ENCODE measurements at places on chromosomes 12 and 14. TPM values are rescaled to one million over a fixed set of nuclear protein-coding genes. Genes with fewer than 3 reads are reported as not detected.
A peak's percentile ranks its signal among the peaks of the same experiment; 100 is the strongest.

The SLC5A8 gene
- not detected for total RNA-seq

The MGP gene
- total RNA-seq: 1,589 TPM

- peak; percentile 25 for DNase-seq
- peaks cover 24% of the 10 kb centered on the region for H3K4me1 ChIP-seq
- no peaks in the 10 kb centered on the region for H3K36me3 ChIP-seq
- H3K27ac ChIP-seq: no peak overlapping the region
- no peak overlapping the region for H3K4me3 ChIP-seq
Measured at GRCh38 chr14:101367421-101368261, 193.7 kb upstream of the DIO3 start.

- no peaks in the 10 kb centered on the region for H3K36me3 ChIP-seq
- no peaks in the 10 kb centered on the region for H3K27me3 ChIP-seq
- no peak overlapping the region for H3K4me3 ChIP-seq
- no peaks in the 10 kb centered on the region for H3K4me1 ChIP-seq
Measured at GRCh38 chr12:131775392-131776236, 52.6 kb upstream of the MMP17 start.

- H3K4me3 ChIP-seq: no peak overlapping the region
- no peaks in the 10 kb centered on the region for H3K36me3 ChIP-seq
- no peaks in the 10 kb centered on the region for H3K4me1 ChIP-seq
- no peaks in the 10 kb centered on the region for H3K27me3 ChIP-seq
- peak overlapping the region; percentile 46 for H3K27ac ChIP-seq
Measured at GRCh38 chr12:2641207-2641606, 153.6 kb upstream of the FKBP4 start.

DNA sequence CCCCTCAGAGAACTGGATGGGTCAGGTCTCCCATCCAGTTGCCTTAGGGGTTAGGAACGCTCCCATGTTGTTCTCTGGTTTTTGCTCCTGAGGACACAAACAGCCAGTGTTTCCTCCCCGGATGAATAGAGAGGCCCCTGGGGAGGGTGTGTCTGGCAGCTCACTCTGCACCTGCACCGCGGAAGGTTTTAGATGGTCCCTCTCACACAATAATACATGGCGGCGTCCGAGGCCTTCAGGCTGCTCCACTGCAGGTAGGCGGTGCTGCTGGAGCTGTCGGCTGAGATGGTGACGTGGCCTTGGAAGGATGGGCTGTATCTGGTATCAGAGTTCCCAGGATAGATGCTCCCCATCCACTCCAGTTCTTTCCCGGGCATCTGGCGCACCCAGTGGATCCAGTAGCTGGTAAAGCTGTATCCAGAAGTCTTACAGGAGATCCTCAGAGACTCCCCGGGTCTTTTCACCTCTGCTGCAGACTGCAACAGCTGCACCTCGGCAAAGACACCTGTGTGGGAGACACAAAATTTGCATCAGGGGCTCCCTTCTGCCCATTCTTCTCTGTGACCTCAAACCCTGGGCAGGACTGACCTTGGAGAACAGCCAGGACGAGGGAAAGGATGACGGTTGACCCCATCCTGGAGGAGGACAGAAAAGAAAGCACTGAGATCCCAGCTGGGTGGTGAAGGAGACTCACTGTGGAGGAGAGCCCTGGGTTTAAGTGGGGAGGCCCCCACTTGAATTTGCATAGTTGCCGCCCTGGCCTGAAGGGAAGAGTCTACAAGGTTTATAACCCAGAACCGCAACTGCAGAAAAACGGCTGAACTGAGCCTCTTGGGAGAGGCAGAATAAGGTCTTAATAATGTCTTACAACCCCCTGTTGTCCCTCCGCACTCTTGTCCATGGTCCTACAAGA is 1324.8 kb downstream of the TMEM121 start:
- H3K4me3 ChIP-seq: no peak overlapping the region
- peaks cover 3% of the 10 kb centered on the region for H3K4me1 ChIP-seq
- H3K27ac ChIP-seq: no peak overlapping the region
- no peak for DNase-seq
- H3K36me3 ChIP-seq: no peaks in the 10 kb centered on the region
- H3K27me3 ChIP-seq: no peaks in the 10 kb centered on the region
